T47D (cell line): ENCODE measurements at places on chromosomes 11 and 22.

GRCh38 chr11:37632748-37633147, 1034.7 kb upstream of the RAG2 start:
- no peak for DNase-seq

DNA sequence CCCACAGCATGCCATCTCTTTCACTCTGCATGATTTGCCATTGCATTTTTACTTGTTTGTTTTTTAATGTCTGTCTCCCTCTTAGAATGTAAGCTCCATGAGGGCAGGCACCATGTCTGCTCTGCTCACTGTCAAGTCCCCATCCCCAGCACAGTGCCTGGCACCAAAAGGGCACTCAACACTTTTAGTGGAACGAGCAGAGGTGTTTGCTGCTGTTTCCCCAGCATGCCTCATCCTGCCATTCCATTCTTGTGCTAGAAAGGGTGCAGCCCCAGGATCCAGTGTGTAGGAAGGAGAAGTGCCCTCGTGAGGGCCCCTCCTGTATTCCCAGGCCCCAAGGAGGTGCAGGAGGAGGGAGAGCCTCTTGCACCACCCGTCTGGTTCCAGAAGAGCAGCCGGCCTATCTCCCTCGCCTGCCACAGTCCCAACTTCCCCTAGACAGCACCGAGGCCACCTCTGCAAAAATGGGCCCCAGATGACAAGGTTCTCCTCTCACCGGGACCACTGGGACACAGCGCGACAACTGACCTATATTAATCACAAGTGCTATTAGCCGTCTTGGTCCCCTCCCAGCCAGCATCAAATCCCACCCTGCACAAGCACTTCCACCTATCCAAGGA, 33.3 kb upstream of the CACNG2 start:
- no peak for DNase-seq

GRCh38 chr22:39674536-39674935, 104.0 kb downstream of the CACNA1I start:
- DNase-seq, result no peak

- DNase-seq, result no peak
Observed at GRCh38 chr22:30288419-30289140, 725 bp downstream of the CASTOR1 start.

GRCh38 chr11:114683007-114683406, 4.7 kb downstream of the NXPE2 start:
- DNase-seq, result no peak

DNA sequence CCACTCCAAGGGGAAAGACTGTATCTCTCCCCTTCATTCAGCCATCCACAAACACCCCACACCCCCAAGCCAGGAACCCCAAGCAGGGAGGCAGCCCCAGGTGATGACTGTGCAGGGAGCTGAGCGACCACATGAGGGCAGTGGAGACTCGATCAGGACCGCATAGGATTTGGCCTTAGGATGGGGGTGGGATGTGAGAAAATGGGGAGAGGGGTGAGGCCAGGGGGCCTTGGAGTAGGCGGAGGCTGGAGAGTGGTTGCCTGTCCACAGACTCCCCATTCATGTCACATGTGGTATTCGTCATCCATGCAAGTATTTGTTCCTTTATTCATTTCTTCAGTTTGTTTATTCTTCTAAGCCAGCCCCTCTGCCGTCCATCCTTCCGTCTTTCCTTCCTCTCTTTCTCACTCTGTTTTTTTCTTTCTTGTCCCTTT, 2.7 kb upstream of the RHOD start:
- DNase-seq, result peak; percentile 78

GRCh38 chr11:69262918-69263735, 30.8 kb upstream of the MYEOV start:
- no peak for DNase-seq

DNA sequence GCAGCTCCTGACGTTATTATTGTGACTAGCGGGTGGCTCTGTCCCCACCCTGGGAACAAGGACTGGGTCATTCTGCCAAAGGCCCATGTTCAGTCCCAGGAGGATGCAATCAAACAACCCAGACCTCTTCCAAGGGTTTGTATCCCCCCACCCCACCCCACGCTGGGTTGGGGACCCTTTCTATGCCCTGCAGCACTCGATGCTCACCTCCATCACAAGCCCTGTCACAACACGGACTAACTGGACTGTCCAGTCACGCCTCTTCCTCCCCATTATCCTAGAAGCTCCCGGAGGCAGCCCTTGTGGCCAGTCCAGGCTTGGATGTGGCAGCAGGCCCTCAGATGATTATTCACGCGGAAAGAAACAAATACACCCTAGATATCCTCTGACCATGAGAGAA, 3.7 kb downstream of the SHANK2 start:
- DNase-seq, result peak; percentile 75

DNA sequence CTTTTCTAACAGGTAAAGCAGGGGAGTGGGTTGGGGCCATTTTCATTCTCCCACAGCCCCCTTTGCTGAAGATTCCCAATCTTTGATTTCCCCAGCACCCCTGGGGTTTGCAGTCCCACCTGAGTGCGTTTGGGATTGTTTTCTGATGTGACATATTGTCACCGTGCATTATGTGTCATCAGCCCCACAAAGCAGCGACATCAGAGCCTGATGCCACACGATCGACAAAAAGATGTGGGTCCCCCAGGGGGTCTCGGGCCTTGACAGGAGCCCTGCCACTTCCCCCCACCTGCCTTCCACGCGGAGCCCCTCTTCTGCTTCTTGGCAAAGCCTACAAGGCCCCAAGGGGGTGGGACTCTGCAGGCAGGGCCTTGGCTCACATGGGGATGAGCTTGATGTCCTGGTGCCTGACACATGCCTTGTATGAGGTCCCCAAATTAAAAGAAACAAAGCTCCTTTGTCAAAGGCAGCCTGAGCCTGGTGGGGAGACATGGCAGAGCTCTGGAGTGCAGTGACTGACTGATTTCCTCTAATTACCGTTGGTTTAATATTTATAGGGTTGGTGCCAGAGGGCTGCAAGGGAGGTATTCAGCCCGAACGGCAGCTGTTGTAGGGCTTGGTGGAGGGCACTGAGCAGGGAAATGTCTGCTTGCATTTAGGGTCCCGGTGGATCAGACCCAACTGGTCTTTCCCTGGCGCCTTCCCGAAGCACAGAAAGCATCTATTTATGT, 149.2 kb downstream of the MIAT start:
- DNase-seq, result no peak

- no peak for DNase-seq
Observed at GRCh38 chr11:65454311-65454695, 31.7 kb downstream of the NEAT1 start.

- DNase-seq, result no peak
Observed at GRCh38 chr11:119700536-119701346, 28.3 kb downstream of the NECTIN1 start.

DNA sequence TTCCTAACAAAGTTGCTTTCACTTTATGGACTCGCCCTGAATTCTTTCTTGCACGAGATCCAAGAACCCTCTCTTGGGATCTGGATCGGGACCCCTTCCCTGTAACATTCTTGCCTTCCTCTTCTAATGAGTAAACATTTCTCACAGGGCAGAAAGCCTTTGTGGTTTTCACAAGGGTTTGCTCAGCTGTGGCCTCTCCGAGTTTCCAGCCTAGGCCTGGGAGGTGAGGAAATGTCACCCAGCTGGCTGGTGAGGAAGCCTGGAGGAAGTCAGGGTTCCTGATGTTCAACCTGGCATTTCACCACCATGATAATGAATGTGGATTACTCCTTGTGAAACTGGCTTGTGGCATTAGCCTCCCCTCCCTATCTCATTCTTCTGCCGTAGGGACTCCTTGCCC, 224.9 kb downstream of the DSCAML1 start:
- peak; percentile 23 for DNase-seq

DNA sequence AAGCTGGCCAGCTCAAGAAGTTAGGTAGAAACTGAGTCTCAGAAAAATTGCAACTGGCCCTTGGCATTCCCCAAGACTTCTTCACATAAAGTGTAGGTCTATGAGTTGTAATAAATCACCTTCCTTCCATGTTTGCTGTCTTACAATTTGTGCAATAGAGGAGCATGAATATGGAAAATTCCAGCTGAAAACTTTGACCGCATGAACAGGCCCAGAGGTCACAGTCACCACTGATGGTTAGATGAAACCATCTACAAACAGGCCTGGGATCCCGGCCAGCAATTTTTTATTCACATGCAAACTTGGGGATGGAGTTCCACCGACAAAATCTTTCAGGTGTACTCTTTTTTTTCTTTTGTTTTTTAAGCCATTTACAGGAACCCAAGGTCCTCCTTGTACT, 88.1 kb downstream of the SERGEF start:
- DNase-seq, result no peak

DNA sequence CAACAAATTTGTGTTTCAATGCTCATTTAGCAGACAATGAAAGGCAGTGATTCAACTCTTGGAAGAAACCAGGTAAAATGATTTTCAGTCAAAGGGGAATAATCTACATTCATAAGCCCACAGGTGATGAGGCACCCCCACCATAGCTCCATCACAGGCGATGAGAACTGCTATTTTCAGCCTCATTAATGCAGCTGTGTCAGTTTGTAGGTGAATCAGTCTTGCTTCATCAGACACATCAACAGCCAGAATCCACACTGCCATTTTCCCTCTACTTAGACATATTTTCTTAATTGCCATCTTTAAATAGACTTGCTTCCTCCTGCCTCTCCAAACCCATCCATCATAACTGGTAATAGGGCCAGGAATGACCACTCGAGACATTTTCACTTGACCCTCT, 701.0 kb downstream of the OPCML start:
- no peak for DNase-seq

DNA sequence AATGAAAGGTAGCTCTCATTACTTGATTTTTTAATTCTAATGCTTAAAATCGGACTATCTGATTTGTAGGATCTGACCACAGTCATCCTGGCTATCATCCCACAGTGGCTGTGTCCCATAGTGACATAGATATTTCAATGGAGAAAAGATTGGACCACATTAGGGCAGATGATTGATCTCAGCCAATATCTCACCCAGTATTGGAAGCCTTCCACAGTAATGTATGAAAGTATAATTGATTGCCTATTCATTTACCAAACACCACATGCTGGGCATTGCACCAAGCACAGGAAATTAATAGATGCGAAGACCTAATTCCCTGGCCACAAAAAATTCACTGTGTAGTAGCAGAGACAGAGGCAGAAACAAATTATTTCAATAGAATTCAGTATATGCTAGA, 37.6 kb downstream of the FZD4 start:
- DNase-seq, result no peak

GRCh38 chr11:6353367-6353987, 33.2 kb upstream of the CAVIN3 start:
- peak; percentile 7 for DNase-seq

GRCh38 chr11:2892215-2892966, 6.8 kb upstream of the CDKN1C start:
- peak; percentile 61 for DNase-seq

GRCh38 chr11:113647108-113647507, 59.0 kb downstream of the TMPRSS5 start:
- no peak for DNase-seq

- DNase-seq, result no peak
Observed at GRCh38 chr22:49289822-49290679, 537.6 kb downstream of the BRD1 start.

- DNase-seq, result no peak
Observed at GRCh38 chr11:69963533-69964246, 114.4 kb upstream of the ANO1 start.

GRCh38 chr22:50719814-50720300, 18.1 kb upstream of the ACR start:
- no peak for DNase-seq

GRCh38 chr22:25748704-25749103, 6.7 kb downstream of the MYO18B start:
- DNase-seq, result no peak

DNA sequence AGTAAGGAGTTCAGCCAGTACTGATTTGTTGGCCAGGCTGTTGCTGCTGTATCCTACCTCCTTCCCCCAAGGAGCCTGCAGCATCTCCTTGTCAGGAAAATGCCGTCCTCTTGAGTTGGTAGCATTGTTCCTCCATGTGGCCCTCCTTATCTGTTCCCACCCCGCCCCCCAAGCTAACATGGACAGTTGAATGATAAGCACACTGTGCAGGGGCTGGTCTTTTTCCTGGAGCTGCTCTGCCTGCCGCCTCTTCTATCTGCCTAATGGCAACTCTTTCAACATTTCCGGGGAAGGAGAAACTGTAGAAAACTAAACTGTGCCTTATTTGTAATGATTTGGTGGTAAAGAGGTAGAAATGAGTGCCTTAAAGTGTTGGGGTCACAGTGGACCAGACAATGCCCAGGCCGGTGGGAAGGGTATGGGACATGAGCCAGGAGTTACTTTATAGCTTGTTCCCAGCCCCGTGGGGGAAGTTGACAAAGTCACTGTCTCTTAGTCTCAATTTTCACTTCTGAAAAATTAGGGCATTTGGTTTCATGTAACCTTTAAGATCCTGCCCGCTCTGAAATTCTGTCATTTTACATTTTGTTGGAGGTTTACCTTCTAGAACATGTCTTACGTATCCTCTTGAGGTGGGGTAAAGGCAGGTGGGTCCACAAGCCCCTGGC, 4.5 kb downstream of the FAM118A start:
- DNase-seq, result no peak

- DNase-seq, result no peak
Observed at GRCh38 chr11:8810540-8811301, 100.3 kb upstream of the AKIP1 start.

GRCh38 chr11:11588891-11589290, 32.9 kb downstream of the GALNT18 start:
- no peak for DNase-seq

- DNase-seq, result no peak
Observed at GRCh38 chr11:128645968-128646367, 47.9 kb upstream of the FLI1 start.

DNA sequence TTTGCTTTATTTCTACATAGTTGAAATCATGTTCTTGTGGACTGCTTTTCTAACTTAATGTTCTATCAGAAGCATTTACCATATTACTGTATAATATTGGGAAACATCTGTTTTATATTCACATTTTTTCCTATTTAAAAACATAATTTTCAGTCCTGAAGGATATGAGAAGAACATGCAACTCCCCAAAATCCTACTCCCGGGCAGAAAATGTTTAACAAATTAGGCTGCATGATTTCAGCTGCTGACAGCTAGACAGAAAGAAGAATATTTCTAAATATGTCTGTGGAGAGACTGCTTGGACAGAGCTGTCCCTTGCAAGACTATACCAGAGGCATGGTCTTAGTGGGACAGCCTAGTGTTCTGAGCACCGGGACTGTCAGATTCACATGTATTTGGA, 15.7 kb upstream of the AMPD3 start:
- DNase-seq, result no peak

DNA sequence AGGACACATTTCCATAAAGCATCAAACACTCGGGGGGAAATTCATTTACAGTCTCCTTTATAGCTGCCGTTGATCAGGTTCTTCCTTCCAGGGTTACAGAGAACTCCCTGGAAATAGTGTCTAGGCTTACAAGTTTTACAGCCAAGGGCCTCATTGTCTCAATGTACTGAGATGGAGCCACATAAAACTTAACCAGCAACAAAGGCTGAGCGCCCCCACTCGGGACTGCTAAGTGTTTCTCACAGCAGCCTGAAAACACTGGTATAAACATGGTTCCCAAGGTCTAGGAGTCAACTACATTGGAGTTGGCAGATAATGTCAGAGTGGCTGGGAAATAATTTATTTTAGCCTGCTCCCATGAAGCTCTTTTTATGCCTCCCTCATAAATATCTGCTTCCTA, 686.2 kb downstream of the OPCML start:
- no peak for DNase-seq
